ENCODE measurements at places on chromosomes 2 and 18.

DNA sequence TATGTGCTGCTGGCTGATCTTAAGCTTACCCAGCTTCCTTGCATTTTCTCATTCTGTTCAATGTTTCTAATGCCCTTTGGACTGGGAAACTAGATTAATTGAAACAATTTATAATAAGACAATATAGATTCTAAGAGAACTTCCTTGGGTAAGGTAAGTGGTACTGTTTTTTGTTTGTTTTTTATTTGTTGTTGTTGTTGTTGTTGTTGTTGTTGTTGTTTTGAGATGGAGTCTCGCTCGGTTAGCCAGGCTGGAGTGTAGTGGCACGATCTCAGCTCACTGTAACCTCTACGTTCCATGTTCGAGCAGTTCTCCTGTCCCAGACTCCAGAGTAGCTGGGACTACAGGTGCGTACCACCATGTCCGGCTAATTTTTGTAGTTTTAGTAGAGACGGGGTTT, 49.1 kb downstream of the CAB39 start:
- DNase-seq: no peak

DNA sequence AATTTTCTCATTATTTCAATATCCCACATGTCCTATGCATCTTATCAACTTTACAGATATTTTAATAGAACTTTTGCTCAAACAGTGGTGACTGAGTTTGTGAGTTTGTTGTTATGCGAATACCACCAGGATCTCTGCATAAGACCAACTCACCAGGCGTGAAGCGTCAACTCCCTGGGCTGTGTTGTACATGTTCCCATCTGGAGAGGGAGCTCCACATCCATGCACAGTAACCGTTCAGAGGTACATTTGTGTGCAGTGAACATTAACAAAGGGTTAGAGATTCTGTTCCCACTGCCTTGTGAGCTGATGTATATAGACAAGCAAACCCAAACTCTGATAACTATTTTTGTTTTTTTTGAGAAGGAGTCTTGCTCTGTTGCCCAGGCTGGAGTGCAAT, 188.7 kb downstream of the MYT1L start:
- DNase-seq: no peak

- DNase-seq: no peak
Measured at GRCh38 chr2:221423210-221423804, 148.8 kb downstream of the EPHA4 start.

DNA sequence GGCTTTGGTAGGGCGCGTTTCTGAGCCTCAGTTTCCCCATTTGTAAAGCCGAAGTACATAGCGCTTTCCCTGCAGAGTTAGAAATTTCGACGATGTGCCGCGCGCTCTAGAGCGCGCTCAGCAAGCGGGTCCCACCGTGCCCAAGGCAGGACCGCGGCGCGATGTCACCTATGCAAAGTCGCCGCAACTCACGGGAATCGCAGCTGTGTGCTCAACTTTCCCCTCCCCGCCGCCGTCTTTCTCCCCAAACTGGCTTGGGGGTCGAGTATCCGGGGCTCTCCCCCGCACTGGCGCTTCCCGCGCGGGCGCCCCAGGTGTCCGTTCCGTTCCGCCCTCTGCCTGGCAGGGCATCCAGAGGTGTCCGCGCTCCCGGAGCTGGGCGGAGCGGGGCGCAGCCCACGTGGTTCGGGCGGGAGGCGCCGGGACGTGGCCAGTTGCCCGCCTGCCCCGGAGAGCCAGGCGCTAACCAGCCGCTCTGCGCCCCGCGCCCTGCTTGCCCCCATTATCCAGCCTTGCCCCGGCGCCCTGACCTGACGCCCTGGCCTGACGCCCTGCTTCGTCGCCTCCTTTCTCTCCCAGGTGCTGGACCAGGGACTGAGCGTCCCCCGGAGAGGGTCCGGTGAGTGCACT, at the start of gene MLPH:
Gene MLPH, plus strand, starts transcription at position 433 of the 630 bp plus-strand sequence. CDS start 6,176 bp downstream, outside the sequence.
- no peak for DNase-seq

DNA sequence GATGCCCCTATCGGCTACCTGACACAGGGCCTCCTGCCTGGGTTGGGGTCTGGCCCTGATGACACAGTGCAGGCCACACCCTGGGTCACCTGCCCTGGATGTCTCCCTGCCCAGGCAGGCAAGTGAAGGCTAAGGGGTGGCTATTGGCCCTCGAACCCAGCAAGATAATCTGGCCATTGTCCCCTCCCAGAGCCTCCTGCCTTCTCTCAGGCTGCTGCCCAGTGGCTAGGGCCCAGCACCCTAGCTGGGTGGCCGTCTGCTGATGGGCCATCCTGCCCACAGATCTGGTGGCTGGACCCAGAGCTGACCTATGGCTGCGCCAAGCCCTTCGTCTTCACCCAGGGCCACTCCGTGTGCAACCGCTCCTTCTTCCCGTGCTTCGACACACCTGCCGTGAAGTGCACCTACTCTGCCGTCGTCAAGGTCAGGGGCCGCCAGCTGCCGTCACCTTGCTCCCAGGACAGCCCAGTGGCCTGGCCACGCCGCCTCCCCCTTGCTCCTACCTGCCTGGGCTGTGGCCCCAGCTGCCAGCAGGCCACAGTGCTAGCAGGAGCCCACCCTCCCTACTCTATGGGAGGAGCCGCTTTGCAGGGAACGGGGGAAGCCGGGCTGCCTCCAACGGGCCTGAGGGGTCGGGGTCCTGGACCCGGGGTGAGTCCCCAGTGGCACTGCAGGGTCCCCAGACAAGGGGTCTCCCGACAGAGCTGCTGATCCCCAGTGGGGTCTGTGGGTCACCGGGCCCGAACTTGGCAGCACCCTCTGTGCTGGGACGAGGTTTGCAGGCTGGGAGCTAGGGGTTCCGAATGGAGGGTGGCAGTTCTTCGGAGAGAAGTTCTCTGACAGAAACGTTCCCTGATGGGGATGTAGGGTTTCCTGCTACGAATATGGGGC, 4.1 kb downstream of the RNPEPL1 start:
- DNase-seq: no peak

DNA sequence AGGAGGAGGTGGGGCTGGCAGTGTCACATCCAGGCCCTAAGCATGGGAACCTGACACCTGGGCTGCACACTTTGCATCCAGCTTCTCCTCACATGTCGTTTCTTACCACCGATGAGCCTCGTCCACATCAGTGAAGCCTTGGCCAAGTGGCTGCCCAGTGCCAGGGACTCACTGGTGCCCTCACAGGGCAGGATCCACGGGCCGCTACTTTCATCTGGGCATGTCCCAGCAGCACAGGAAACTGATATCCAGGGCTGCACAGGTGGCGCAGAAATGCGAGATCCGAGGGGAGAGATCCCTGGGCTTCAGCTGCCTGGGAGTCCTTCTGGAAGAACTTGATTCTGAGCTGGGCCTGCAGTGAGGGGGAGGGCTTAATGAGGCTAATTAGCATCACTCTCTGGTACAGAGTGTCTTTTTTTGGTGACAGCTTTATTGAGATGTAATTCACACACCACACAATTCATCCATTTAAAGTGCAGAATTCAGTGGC, 291.6 kb upstream of the HDAC4 start:
- DNase-seq: no peak

GRCh38 chr18:12659904-12660605, 2.1 kb upstream of the SPIRE1 start:
- no peak for DNase-seq

Data from stimulated activated CD4-positive, alpha-beta T cell treated with anti-CD3 and anti-CD28 coated beads, Interleukin-2, amount 100 ng/mL, for 4 hours (primary cell).